Choroid plexus epithelial cell (primary cell): ENCODE measurements at places on chromosomes 6 and 20.
A peak's percentile ranks its signal among the peaks of the same experiment; 100 is the strongest.

GRCh38 chr6:129031051-129031599 lies 148.2 kb downstream of the LAMA2 start:
- DNase-seq: peak; percentile 85

DNA sequence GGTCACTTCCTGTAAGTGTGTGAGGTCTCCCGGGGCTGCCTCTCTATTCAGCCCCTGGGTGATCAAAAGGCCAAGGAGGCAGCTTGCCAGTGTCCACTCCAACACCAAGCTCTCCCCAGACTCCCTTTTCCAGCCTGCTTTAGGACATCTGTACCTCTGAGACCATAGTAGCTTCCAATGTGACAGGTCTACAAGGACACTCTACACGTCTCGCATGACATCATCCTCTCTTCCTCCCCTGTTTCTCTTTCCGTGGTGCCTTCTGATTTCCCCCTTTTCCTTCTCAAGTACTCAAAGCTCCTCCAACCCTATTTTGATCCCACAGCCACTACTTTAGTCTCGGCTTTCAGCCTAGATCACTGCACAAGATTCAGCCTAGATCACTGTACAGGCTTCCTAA lies 26.4 kb downstream of the HLA-F start:
- no peak for DNase-seq

GRCh38 chr20:17648791-17649730 lies 33.0 kb downstream of the RRBP1 start:
- peak; percentile 41 for DNase-seq

- DNase-seq: peak; percentile 20
These were observed 60.5 kb upstream of the EXOC2 start for GRCh38 chr6:753486-753885.

DNA sequence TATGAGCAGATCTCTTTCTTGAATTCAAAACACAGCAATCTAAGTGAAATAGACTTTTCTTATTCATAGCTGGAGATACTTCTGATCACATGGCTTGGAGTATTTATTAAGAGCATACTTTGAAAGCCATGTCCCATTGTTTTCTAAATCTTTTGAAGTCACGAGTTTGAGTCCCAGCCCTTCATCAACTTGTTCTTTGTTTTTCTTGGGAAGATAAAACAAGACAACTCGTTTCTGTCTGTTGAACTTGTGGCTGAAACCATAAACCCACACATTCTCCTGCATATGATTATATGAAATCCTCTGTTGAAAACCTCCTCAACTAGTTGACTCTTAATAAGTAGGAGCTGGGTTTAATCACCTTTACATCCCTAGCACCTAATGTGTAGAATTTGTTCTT lies 3.3 kb downstream of the RNF144B start:
- no peak for DNase-seq

GRCh38 chr20:20454850-20455627 lies 87.1 kb downstream of the INSM1 start:
- DNase-seq: no peak

DNA sequence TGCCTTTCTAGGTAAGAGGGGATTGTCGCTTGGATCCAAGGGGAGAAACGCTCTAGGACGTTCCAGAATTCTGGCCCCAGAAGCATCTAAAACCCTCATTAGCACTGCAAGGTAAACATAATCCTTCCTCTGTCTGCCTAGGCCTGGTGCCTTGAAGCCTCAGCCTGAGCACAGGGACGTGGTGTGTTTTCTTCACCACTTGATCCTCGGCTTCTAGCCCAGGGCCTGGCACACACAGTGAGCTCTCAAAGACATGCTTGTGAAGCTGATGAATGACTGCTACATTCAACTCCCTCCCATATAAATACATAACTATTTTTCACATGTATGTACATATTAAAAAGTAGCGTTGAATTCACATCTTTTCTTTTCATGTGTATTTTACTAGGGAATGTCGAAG lies 100.3 kb downstream of the ISM1 start:
- no peak for DNase-seq

DNA sequence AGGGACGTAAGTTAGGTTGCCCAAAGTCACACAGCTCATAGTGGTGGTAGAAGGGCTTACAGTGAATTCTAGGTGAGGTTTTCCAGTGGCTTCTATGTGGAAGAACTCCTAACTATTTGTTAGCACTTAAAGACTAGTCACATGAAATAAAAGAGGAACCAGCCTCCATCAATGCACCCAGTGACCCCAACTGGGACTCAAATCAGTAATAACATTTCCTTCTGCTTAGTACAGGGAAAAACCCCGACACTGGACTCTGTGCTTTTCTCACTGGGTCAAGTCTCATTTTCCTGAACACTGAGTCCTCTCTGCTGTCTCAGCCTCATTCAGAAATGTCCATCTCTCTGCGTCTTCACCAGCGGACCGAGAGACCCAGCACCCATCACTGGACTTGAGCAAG lies 89.2 kb downstream of the SLC22A23 start:
- DNase-seq: no peak
